ENCODE measurements at places on chromosomes 5 and 9.

DNA sequence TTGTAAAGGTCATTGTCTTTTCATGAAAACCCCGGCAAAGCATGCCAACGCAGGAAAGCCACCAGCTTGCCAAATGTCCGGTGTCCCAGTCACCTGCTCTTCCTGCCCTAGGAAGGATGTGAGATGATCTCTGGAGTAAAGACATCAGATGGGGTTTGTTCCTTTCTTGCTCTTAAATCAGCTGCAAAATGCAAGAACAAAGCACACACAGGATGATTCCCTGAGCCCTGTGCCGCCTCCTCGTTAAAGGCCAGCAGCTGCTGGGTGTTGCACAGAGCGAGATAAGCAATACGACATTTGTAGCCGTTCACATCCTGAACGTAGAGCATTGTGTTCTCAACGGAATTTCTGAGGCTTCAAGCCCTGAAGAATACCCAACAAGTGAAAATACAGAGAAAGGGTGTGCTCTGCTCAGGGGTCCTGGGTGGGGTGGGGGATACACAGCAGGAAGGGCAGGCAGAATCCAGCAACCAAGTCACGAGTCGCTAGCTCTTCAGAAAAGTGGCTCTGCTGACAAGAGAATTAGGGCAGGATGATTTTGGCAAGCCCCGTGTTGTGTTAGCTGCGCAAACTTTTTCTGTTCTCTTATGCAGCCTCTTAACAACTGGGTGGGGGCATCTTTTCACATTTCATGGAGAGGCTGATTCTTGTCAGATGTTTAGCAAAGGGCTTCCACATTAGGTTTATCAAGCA is 229.2 kb upstream of the MAP3K1 start:
- DNase-seq: no peak

DNA sequence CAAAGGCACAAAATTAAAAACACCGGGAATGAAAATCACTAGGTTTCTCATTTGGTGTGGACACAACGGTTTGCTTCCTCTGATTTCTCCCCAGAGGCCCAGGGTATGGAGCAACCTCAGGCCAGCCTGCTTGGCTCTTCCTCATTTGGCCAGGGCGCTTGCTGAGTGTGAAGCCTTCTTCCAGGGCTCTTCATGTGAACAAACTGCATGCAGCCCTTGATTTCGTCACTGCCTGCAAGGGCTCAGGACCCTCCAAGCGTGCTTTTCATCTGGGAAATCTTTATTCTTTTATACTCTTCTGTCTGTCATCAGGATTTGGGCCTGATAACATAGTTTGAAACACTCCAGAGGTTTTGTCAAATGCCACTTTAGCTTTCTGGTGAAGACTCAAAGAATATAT is 122.6 kb upstream of the KLF4 start:
- no peak for DNase-seq

- no peak for DNase-seq
Observed at GRCh38 chr5:97071101-97071500, 71.3 kb downstream of the LIX1 start.

DNA sequence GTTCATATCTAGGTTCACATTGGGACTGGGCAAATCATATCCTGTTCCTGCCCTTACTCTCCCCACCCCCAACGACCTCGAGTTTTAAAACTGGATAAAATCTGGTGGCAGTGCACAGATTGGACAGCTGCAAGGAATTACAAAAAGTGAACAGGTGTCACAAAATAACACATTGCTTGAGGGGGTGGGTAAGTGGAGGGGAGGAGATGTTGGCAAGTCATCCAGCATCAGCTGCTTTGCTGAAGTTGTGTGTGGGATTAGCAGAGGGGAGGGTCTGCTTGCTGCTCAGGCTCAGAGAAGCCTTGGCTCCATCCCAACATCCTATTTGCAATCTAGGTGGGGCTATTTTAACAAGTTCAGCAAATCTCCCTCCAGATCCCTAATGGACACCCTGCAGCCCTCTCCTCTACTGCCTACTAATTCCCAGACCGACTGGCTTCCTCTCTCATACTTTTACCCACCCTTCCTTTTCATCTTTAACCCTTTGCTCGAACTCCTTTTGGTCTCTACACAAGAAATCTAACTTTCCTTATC is 39.8 kb upstream of the SLC24A2 start:
- DNase-seq: no peak

DNA sequence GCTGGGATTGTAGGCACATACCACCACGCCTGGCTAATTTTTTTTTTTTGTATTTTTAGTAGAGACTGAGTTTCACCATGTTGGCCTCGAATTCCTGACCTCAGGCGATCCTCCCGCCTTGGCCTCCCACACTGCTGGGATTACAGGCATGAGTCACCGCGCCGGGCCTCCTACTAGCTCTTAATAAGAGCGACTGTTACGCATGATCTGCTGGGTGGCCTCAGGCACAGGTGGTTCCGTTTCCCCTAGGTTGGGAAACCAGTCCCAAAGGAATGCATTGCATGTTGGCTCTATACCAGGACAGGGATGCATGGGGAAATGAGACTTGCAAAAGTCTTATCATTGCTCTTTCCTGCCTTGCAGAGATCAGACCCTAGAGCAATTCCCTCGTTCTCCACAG is 184.7 kb upstream of the PPP1R26 start:
- DNase-seq: no peak

- no peak for DNase-seq
Observed at GRCh38 chr9:94166976-94167346, 82.7 kb downstream of the PTPDC1 start.

All from activated CD4-positive, alpha-beta T cell treated with anti-CD3 and anti-CD28 coated beads for 24 hours (primary cell).